Activated naive CD8-positive, alpha-beta T cell treated with anti-CD3 and anti-CD28 coated beads, Interleukin-2, amount 10 ng/mL, durations not matched to agents 7 days and 5 days (primary cell): ENCODE measurements at places on chromosomes 12 and 14. TPM values are rescaled to one million over a fixed set of nuclear protein-coding genes. Genes with fewer than 3 reads are reported as not detected.

GRCh38 chr12:18492372-18493025, 231.2 kb downstream of the PIK3C2G start:
- no peaks in the 10 kb centered on the region for H3K27me3 ChIP-seq
- DNase-seq, result no peak
- H3K36me3 ChIP-seq, result no peaks in the 10 kb centered on the region
- H3K27ac ChIP-seq, result no peak overlapping the region
- H3K4me1 ChIP-seq, result no peaks in the 10 kb centered on the region

DNA sequence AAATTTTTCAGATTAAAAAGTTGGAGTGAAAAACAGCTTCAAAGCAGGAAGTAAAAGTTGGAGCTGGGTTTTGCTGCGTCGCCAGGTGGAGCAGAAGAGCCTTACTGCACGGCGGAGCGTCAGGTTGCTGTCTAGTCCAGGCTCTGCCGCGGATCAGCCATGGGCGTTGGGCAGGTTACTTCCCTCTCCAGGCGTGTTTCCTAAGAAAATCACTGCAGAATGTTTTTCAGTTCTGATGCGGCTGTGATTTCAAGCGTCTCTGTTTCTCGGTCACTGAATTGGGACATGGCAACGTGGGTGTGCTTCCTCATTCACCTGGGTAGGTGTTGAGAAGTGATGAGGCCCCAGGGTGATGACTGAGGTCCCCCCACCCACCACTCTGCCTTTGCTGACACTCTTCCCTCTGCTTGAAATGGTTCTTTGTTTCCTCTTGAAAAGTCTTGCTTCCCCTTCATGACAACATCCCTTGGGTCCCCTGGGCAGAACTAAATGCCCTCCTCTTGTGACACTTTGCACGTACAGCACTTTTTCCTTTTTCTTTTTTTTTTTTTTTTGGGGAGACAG, 7.6 kb downstream of the EVL start:
- peak overlapping the region; percentile 87 for H3K27ac ChIP-seq
- peaks cover 70% of the 10 kb centered on the region for H3K4me1 ChIP-seq
- no peaks in the 10 kb centered on the region for H3K27me3 ChIP-seq

GRCh38 chr12:5982106-5982505, 37.0 kb upstream of the ANO2 start:
- H3K27ac ChIP-seq, result no peak overlapping the region
- no peaks in the 10 kb centered on the region for H3K27me3 ChIP-seq
- H3K4me3 ChIP-seq, result no peak overlapping the region
- no peak for DNase-seq
- H3K36me3 ChIP-seq, result no peaks in the 10 kb centered on the region

Gene P3H3
- total RNA-seq, result 7.0 TPM

DNA sequence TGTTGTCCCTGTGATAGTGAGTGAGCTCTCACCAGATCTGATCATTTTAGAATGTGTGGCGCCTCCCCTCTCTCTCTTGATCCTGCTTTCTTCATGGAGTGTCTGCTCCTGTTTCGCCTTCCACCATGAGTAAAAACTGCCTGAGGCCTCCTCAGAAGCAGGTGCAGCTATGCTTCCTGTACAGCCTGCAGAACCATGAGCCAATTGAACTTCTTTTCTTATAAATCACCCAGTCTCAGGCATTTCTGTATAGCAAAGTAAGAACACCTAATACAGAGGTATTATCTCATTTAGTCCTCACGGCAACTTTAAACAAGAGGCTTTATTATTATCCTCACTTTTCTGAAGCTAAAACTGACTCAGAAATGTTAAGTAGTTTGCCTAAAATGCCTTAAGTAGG, 81.3 kb upstream of the BTG1 start:
- H3K27me3 ChIP-seq, result no peaks in the 10 kb centered on the region
- peaks cover 2% of the 10 kb centered on the region for H3K4me1 ChIP-seq
- H3K36me3 ChIP-seq, result no peaks in the 10 kb centered on the region
- H3K27ac ChIP-seq, result no peak overlapping the region
- DNase-seq, result no peak
